ENCODE measurements at places on chromosomes 11 and 22. TPM values are rescaled to one million over a fixed set of nuclear protein-coding genes. Genes with fewer than 3 reads are reported as not detected.

Gene MYO7A
- total RNA-seq, result 0.29 TPM

Gene MS4A3
- total RNA-seq, result not detected

Gene USP35
- 11.8 TPM for total RNA-seq

Gene PKNOX2
- total RNA-seq, result not detected

Gene SELENOH
- 211 TPM for total RNA-seq

Gene C22orf31
- not detected for total RNA-seq

Gene PHF21B
- not detected for total RNA-seq

Gene PGGHG
- 167 TPM for total RNA-seq

Gene ANGPTL5
- not detected for total RNA-seq

Gene SCGB1C1
- not detected for total RNA-seq
